Central memory CD8-positive, alpha-beta T cell (primary cell): ENCODE measurements at places on chromosomes 3 and 15.

GRCh38 chr15:64521726-64522164 lies 61.4 kb downstream of the ZNF609 start:
- DNase-seq, result no peak

DNA sequence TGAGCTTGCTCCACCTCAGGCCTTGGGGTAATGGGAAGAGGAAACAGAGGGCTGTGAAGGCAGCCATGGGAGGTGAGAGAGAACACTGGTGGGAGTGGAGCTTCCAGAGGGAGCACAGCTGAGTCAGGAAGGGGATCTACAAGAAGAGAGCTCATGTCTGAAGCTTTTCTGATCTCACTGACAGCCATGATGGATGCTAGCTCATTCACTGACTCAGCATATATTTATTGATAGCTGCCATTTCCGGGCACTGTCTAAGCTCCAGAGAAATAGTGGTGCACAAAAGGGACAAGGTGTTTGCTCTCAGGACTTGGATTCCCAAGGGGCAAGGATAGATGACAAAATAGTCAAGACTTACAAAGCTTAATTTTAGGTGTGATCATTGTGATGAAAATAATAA lies 218.8 kb downstream of the CLSTN2 start:
- no peak for DNase-seq

DNA sequence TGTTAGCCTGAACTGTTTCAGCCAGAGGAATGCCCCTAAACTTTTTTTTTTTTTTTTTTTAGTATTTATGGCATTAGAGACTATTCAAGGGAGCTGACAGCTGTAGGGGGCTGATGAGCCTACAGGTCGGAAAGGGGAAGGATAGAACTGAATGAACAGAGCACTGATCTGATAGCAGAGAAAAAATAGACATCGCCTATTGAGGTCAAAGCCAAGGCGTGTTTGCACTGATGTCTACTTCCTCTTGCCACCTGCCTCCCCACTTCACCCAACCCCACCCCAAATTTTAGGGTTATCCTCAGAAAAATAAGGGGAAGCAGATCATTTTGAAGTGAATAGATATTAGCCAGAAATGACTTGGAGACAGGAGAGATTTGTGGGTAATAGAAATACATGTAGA lies 3.0 kb upstream of the ZMAT3 start:
- DNase-seq, result no peak

DNA sequence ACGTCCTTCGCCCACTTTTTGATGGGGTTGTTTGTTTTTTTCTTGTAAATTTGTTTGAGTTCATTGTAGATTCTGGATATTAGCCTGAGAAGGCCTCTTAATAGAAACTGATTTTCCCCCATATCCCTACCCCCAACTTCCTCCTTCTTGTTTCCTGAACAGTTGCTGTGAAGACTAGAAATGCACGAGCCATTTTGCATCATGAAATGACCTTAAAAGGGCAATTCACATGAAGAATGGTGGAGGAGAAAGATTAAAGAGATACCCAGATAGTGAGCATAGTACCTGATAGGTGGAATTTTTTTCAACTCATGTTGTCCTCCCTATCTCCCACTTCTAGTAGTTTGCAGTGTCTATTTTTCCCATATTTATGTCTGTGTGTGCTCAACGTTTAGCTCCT lies 55.2 kb upstream of the KCNH8 start:
- DNase-seq, result no peak

GRCh38 chr3:179681492-179682263 lies 28.8 kb downstream of the USP13 start:
- DNase-seq, result no peak

- DNase-seq, result no peak
These were observed 156.3 kb downstream of the LPP start for GRCh38 chr3:188310270-188310710.

DNA sequence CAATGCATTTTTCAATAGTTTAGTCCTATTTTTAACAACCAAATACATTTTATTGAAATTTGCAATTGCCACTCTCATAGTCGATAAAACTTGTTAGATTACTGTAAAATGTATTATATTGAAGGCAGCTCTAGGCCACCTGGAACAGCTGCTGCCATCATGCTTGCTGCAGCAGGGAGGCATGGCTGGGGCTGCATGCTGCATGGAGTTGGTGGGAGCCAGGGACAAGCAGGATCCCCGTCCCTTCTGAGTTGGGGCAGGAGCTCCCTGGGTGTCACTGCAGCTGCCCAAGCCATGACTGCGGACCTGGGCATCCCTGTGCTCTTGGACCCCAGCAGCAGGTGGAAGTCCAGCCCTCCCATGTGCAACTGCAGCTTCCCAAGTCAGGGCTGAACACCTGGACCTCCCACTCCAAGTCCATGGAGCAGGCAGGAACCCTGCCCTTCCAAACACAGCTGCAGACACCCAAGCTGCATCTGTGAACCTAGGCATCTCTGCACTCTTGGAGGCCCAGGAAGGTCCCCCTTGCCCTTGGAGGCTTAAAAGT lies 742.0 kb downstream of the ZBBX start:
- DNase-seq, result no peak

DNA sequence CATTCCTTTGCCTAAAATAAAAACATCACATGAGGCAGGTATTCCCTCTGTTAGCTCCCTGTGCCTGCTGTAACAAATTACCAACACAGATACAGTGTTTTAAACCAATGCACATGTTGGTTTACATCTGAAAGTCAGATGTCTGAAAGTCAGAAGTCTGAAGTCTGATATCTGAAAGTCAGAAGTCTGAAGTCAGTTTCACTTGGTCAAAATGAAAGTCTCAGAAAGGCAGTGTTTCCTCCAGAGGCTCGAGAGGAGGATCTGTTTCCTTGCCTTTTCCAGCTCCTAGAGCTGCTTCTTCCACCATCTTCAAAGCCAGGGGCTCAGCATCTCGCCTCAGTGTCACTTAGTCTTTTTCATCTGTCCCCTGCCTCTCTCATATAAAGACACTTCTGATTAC lies 22.0 kb downstream of the SST start:
- DNase-seq, result no peak

DNA sequence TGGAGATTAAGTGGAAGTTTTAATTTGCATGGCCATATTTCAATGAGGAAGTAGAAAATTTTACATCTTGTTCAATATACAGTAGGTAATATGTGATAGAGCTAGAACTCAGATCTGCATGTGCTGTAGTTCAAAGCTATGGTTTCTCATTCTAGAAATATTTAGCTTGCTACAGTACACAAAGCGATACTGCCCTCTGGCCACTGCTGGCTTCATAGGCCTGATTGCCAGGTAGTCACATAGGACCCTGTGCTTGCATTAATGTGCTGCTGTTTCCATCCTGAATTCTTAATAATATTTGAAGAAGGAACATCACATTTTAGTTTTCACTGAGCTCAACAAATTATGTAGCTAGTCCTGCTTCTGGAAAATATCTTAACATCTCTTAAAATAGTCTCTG lies 87.0 kb downstream of the PLSCR2 start:
- DNase-seq, result no peak

GRCh38 chr3:149581248-149581647 lies 76.6 kb downstream of the WWTR1 start:
- DNase-seq, result no peak

DNA sequence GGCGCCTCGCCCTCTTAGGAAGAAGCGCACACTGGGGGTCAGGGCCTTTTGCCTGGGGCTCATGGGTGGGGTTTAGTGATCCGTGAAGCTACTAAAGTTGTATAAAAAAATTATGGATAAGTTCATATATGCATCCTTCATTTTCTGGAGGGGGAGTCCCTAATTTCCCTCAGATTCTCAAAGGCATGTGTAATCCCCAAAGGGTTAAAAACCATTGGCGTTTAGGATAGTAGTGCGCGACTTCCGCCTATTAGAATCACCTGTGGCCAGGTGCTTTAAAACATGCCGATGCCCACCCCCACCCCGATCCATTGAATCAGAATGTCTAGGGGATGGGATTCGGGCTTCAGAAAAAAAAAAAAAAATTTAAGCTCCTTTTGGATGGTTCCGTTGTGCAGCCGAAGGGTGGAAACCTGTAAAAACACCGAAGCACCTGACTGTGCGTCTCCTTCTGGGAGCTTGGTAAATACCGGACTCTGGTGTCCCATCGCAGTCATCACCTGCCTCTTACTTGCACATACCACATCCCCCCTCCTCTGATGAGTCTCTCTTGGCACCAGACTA lies 570 bp downstream of the APH1B start:
- no peak for DNase-seq

GRCh38 chr15:60901647-60902046 lies 327.5 kb downstream of the RORA start:
- no peak for DNase-seq

- DNase-seq, result no peak
These were observed 15.6 kb downstream of the CYP19A1 start for GRCh38 chr15:51322621-51323296.

GRCh38 chr3:183477801-183478456 lies 49.5 kb upstream of the MCF2L2 start:
- no peak for DNase-seq

DNA sequence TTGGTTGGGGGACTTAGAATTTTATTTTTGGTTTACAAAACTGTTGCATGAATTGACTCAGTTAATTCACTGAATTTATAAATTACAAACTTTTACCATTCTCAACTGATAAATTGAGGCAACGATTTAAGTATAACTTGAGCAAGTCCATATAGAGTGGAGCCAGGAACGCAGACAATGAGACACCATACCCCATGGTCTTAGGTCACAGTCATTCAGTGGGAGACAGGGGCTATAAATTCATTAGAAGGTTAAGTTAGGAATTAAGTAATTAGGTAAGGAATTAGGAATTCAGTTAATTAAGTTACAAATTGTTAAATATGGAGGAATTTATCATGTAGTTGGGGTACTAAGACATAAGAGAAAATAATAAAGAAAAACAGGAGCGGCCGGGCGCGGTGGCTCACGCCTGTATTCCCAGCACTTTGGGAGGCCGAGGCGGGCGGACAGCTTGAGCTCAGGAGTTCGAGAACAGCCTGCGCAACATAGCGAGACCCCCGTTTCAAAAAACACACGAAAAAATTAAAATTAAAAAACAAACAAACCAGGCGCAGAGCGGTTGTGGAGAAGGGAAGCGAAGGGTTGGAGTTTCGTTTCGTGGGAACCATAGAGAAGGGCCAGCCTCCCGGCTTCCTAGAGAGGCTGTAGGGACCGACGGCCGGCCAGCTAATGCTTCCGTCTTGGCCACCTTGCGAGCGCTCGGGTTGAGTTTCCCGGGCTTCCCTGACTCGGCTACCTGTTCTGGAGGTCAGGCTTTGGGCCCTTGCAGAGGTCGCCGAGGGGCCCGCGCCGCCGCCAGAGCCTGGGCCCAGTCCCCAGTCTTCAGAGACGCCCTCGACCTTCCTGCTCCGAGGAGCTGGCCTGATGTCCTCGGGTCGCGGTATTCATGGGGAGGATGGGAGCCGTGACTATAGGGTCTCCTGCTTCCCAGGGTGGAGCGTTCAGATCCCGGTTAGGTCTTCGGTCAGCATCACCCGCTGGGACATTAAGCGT lies at the start of gene ZNF619:
TSS of gene ZNF619 (plus strand) at position 645 of the 993 bp plus-strand sequence. CDS start 858 bp downstream, outside the sequence.
- peak; percentile 48 for DNase-seq

DNA sequence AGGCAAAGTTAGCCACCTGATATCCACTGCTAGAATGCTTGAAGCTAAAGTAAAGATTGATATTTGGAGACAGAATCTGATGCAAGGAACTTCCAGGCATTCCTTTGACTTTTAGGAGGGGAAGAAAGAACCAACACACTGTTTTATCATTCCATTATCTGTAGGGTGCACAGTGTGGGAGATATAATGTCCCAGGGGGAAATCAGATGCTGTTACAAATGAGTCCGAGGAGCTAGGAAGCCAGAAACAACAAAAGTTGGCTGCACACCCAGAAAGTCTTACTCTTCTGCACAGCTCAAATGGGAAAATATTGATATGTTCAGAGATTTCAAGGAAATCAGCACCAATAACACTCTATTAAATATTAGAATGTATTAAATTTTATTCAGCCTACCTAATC lies 113.6 kb upstream of the ROBO1 start:
- DNase-seq, result no peak

DNA sequence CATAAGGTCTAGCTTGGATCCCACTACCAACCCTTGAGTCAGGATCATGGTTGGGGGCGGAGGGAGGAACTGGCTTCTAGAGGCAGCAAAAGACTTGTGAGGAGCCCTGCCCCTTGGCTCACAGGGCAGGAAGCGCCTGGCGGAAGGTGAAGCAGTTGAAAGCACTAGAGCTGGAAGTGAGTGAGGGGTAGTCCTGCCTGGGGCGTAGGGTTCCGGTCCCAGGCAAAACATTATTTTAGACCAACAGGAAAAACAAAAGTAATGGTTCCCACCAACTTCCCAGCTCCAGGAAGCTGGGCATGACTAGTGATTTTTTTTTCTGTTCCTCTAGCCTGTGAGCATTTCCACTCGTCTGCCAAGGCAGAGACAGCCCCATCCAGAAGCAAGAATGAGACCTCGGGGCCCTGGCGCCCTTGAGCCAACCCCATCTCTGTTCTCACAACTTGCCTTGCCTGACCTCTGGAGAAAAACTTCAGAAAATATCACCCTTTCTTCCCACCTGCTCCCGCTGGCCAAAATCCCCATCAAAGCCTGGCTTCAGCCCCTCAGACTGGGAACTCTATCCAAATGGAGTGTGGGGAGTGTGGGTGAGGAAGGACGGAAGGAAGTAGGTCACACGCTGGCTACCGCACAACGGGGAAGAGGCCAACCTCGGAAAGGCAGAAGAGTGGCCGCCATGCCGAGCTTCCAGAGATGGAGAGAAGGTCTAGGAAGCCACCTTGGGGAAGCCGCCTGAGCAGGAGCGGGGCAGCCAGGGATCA lies 57.5 kb downstream of the RBPMS2 start:
- DNase-seq, result no peak

- no peak for DNase-seq
These were observed 6.3 kb upstream of the TRIM59 start for GRCh38 chr3:160455846-160456245.

- DNase-seq, result no peak
These were observed 16.6 kb upstream of the LOXL1 start for GRCh38 chr15:73909651-73910050.

DNA sequence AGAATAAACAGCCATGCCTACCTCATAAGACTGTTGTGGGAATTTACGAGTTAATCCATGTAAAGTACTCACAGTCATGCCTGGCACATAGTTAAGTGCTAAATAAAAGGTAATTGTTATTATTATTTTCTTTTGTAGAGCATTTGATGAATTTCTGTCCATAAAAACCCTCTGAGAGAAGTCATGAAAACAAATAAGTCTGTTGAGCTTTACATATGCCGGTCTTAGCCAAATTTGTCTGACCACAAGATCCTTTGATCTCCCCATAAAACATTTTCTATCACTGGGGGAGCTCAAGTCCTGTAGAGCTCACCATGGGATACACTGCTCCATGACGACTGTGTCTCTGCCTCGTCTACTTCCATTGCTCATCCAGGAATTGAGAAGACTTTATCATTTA lies 114.0 kb downstream of the MAGI1 start:
- no peak for DNase-seq

DNA sequence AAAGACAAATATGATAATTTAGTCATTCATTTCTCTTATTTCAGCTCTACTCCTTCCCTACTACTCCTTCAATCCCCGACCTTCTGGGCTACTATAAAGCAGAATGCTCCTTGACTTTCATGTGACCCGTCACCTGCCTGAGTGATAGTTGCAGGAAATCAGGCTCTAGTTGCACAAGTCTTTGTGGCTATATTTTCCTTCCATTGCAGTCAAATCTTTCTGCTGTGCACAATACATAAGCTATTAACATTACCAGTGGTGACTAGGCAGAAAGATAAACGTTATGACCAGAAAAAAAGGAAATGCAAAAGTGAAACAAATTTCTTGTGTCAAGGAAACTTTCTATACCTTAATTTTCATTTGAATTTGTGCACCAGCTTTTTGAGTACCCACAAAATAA lies 2.3 kb downstream of the SUCNR1 start:
- DNase-seq, result no peak

GRCh38 chr3:184096811-184097383 lies at the start of gene HTR3E:
TSS of gene HTR3E (plus strand) at chr3:184097064. CDS start at chr3:184097530, 466 bp downstream.
- no peak for DNase-seq

GRCh38 chr3:129185783-129186182 lies 2.1 kb upstream of the CNBP start:
- no peak for DNase-seq
